Right ventricle myocardium superior (tissue), 1 donor: ENCODE measurements at places on chromosomes 6 and 20.

- no peak for DNase-seq
Observed at GRCh38 chr6:109718991-109719390, 27.9 kb downstream of the FIG4 start.

DNA sequence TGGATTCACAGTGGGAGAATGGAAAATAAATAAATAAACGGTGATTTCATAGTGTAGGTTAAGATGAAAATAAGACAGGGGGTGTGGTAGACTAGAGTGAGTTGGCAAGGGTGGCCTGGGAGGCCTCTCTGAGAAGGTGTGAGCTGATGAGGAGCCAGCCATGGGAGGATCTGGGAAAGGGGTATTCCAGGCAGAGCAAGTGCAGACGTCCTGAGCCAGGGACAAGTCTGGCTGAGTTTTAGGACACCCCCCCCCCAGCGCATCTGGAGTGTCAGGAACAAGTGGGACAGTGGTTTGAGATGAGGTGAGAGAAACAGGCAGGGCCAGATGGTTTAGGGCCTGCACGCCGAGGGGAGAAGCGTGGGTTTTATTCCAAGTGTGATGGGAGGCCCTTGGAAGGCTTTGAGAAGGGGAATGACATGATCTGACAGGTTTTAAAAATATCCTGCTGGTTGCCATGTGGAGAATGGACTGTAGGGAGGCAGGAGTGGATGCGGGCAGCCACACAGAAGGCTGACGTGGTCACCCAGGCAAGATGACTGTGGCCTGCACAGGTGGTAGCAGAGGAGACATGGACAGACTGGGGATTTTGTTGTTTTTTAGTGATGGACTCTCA lies 21.1 kb upstream of the CCM2L start:
- no peak for DNase-seq

GRCh38 chr6:137950581-137950980 lies 83.5 kb downstream of the TNFAIP3 start:
- no peak for DNase-seq

- DNase-seq: no peak
Observed at GRCh38 chr6:55009131-55009530, 162.6 kb downstream of the FAM83B start.

DNA sequence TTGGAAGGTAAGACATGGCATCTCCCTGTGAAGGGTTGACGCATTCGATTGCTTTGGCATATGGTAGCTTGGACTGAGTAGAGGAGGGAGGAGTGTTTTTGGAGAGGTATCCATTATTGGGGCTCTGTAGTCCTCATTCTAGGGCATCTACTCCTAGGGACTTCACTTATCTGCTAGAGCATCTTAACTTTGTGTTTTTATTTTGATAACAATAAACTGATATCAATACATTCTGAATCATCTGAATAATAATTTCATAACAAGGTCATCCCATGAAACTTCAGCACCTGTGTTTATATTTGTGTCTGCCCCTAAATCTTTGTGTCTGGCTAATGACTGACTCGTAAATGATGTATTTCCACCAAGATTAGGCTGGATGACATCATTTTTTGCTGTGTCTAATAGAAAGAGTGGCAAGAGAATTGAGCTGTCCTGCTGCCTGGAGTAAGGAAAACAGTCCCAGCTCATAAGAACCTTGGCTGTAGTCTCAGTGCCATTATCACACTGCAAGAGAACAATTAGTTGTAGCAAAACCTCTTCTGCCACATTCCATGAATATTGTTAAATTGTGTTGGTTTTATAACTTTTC lies 288.5 kb downstream of the PRL start:
- no peak for DNase-seq

- peak; percentile 76 for DNase-seq
Observed at GRCh38 chr20:44728801-44729443, 13.8 kb downstream of the CCN5 start.

DNA sequence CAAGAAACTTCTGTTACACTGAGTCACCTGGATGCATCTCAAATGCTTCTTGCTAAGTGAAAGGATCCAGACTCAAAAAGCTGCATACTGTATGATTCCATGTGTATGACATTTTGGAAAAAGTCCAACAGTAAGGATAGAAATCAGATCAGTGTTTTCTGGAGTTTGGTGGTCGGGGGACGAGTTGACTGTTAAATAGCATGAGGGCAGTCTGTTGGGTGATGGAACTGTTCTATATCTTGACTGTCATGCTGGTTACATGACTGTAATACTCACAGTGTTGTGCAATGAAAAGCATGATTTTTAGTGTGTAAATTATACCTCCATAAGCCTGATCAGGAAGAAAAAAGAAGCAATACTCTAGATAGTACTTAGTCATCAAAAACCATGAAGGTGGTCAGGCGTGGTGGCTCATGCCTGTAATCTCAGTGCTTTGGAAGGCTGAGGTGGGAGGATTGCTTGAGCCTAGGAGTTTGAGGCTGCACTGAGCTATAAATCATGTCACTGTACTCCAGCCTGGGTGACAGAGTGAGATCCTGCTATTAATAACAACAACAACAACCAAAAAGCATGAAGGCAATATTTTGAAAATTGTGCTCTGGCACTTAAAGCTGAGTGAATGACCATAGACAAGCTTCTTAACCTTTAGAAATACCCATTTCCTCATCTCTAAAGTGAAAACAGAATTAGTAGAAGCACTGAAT lies 30.5 kb upstream of the SASH1 start:
- DNase-seq: no peak

GRCh38 chr20:53706008-53706465 lies 112.4 kb upstream of the ZNF217 start:
- no peak for DNase-seq

GRCh38 chr6:37938909-37939308 lies 119.4 kb downstream of the ZFAND3 start:
- no peak for DNase-seq

GRCh38 chr20:62156592-62157386 lies 13.2 kb downstream of the SS18L1 start:
- DNase-seq: peak; percentile 77

- no peak for DNase-seq
Observed at GRCh38 chr6:153858529-153858928, 180.5 kb upstream of the OPRM1 start.

GRCh38 chr20:1199212-1199873 lies 3.9 kb upstream of the C20orf202 start:
- DNase-seq: no peak
